Non-pigmented ciliary epithelial cell (primary cell): ENCODE measurements at places on chromosomes 13 and 19.

- no peak for DNase-seq
Observed at GRCh38 chr19:33503030-33503429, 18.6 kb downstream of the PEPD start.

- DNase-seq, result no peak
Observed at GRCh38 chr13:35796623-35797022, 320.1 kb upstream of the MAB21L1 start.

DNA sequence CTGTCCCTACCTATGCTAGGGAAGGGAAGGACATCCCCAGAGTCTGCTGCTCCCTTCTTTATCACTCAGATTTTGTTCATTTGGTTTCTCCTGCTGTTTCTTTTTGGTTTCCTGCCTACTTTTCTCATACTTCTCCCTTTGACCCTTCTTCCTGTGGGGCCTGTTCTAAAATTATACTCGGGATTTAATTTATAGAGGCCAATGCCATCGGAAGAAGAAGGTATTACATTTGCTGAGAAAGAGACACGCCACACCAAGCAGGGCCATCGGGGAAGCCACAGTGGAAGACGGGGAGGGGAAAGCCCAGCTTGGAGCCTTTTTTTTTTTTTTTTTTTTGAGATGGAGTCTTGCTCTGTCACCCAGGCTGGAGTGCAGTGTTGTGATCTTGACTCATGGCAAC, 46.8 kb upstream of the FARP1 start:
- DNase-seq, result no peak

- no peak for DNase-seq
Observed at GRCh38 chr13:62598708-62599107, 1183.1 kb upstream of the PCDH20 start.

DNA sequence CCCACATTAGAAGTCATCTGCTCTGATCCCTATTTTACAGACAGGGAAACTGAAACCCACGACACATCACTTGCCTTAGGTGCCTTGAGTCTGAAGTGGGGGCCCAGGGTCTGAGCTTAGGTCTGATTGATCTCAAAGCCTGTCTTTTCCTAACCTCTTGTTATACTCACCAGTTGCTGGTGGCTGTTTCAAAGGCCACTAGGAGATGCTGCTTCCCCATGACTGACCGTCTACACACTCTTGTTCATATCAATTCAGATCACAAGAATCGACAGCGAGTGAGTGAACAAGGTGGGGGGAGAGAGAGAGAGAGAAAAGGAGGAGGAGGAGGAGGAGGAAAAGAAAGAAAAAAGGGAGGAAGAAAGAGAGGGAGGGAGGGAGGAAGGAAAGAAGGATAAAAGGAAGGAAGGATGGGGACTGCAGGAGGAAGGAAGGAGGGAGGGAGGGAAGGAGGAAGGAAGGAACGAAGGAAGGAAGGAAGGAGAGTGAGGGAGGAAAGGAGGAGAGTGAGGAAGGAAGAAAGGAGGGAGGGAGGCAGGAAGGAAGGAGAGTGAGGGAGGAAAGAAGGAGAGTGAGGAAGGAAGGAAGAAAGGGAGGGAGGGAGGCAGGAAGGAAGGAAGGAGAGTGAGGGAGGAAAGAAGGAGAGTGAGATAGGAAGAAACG, 3.3 kb downstream of the OR10H1 start:
- no peak for DNase-seq

- no peak for DNase-seq
Observed at GRCh38 chr13:80011448-80012212, 329.3 kb downstream of the SPRY2 start.

- DNase-seq, result no peak
Observed at GRCh38 chr13:37118016-37118415, 12.6 kb upstream of the CSNK1A1L start.

DNA sequence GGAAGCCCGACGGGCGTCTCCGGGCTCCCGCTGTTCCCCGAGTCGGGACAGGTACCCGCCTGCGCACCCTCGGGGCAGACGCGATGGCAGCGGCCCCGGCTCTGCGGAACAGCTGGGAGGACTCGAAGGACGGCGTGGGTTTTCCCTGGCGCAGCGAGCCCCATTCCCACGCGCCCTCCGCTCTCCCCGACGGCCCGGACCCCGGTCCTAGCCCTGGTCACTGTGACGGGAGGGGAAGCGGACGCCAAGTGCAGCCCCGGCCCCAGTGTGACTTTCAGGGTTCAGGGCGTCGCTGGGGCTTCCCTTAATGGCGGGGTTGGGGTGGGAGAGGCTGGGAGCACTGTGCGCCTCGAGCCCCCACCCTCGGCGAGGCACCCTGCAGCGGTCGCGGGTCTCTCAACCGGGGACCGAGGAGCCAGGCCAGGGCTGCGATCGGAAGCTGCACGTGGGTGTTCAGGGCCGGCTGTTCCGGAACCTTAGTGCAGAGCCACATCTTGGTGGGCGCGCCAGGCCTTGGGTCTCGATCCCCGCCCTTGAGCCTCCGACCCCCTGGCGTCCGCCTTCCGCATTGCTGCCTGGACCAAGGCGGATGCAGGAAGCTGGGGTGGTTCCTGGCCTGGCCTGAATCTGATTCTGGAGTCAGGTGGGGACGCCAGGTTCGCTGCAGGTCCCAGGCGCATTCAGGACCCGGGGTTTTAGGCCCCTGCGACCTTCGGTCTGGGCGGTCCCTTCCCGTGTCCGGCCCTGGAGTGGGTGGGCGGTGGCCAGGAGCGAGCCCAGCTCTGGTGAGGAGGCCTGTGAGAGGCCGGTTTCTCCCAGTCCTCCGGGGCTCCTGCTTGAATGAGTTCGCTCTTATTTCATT, 3.5 kb downstream of the LGALS7B start:
- no peak for DNase-seq

- no peak for DNase-seq
Observed at GRCh38 chr13:97967948-97968347, 14.5 kb downstream of the IPO5 start.

- no peak for DNase-seq
Observed at GRCh38 chr19:30277941-30278881, 94.0 kb upstream of the ZNF536 start.

DNA sequence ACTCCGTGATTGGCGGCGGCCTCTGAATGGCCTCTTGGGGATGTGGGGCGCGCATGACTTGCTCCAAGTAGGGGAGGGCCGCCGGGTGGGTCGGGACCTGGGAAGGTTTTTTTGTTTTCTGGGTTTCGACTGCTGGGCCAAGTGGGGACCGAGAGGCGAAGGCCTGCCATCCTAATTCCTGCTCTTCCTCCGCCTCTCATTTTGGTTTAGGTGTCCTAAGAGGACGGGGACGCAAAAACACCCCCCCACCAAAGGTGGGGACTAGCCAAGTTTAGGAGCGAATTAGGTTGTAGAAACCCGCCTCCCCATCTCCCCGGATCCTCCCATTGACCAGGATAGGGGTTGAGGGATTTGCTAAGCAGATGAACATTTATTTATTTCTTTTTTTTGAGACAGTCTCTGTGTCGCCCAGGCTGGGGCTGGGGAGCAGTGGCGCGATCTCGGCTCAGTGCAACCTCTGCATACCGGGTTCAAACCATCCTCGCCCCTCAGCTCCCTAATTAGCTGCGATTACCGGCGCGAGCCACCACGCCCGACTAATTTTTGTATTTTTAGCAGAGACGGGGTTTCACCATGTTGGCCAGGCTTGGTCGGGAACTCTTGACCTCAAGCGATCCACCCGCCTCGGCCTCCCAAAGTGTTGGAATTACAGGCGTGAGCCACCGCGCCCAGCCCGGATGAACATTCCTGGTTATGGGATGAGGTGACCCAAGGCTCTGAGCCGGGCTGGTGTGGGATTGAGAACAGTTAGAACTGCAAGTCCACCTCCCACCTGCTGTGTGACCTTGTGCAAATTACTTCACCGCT, 838 bp downstream of the PPP2R1A start:
- DNase-seq, result no peak

GRCh38 chr19:29526730-29527499, 1.1 kb downstream of the VSTM2B start:
- no peak for DNase-seq

DNA sequence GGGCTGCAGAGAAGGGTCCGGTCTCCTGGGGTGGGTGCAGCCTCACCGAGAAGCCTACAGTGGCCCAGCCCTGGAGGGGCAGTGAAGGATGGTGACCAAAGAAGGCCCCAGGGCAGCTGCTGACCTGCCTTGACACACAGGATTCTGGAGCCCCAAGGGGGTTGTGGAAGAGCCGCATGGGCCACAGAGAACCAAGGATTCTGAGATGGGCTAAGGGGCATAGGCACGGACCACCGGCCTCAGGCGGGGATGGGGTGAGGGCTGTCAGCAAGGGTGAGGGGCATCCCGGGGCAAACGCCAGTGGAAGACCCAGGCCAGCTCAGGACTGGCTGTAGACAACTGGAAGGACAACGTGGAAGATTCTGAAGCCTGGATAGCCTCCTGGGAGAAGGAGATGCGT, 151.6 kb downstream of the TEX29 start:
- no peak for DNase-seq

- no peak for DNase-seq
Observed at GRCh38 chr19:5916181-5916708, 2.2 kb downstream of the CAPS start.

DNA sequence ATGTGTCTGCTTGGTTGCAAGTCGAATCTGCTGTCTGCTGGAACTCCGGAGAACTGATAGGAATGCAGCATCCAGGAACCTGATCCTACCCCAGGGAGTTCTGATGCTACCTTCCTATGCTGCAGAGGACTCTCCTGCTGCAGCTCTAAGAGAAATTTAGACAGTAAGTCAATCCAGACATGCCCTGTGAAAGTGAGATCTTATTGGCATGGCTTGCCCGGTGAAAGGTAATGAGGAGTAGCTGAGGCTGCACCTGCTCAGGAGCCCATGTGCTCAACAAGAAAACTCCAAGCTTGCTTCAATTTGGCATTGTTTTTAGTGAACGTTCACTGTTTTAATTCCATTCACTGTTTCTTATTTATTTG, 217.3 kb upstream of the SERP2 start:
- no peak for DNase-seq

DNA sequence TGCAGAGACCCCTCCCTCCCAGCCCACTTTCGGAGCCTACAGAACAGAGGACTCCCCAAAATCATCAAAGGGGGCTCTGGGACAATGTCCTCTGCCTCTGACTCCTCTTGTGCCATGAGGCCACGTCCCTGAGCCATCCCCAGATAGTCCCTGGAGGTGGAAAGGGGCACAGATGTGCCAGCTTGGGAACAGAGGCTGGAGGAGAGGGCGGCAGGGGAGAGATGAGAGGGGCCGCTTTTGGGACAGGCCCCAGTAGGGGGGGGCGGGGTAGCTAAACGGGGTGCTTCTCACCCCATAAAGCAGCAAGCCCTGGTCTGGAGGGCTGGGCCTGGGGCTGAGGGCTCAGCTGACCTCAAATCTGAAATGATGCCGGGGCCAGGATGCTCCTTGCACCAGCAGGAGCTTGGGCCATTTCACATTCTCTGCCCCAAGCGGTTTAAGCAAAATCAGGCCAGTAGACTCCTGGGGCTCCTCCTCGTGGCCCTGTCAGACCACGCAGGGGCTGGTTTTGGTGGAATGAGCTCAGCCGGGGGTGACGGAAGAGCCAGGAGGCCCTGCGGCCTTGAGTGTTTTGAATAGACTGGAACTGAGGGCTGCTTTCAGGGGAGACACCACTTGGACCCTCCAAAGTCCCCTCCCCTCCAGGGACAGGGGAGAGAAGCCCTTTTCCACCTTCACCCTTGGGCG, 27.1 kb downstream of the ONECUT3 start:
- DNase-seq, result no peak

DNA sequence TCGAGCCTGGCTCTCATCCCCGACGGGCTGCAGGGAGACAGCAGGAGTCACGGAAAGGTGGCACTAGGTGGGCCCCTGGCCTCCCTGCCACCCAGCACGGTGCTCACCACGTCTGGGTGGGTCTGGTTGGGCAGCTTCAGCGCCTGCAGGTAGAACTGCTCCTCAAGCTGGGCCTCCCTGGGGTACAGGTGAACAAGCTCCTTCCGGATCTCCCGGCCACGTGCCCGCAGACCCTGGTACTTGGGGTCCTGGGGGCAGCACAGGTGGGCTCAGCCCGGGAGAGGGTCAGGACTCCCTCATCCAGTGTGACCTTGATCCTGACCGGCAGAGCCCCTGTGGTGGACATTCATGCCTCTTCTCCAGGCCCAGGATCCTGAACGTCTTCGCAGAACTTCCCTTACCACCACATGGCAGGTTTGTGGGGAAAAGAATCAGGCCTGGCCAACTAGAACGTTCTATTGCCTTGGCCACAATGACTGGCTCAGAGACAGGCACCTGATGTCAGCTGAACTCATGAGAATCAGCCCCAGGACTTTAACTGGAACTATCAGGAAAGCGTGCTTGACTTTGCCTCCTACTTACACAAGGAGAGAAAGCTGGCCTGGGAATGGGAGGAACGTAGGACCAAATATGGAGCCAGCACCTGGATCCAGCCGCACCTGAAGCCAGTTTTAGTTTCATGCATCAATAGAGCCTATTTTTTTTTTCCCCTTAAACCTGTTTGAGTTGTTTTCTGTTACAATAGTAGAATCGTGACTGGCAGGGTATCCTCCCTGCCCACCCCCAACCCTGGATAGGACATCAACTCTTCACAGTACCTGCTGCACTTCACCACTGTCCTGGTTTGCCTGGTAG, 8.9 kb downstream of the SARS2 start:
- no peak for DNase-seq

DNA sequence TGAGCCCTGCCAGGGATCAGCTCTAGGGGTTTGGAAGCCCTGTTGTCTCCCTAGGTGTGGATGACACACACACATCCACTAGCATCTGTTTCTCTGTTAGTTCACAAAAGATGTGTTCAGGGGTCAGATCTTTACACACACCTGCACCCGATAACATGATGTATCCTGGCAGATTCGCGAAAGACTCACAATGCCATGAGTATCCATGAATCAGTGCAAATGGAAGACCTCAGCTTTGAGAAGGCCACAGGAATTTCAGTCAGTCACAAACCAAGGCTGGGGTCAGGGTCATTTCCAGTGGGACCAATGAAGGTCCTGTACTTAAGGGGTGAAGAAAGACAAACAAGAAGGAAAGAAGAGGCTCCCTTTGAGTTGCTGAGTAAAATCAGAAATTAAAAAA, 898.2 kb downstream of the UQCRFS1 start:
- DNase-seq, result no peak

DNA sequence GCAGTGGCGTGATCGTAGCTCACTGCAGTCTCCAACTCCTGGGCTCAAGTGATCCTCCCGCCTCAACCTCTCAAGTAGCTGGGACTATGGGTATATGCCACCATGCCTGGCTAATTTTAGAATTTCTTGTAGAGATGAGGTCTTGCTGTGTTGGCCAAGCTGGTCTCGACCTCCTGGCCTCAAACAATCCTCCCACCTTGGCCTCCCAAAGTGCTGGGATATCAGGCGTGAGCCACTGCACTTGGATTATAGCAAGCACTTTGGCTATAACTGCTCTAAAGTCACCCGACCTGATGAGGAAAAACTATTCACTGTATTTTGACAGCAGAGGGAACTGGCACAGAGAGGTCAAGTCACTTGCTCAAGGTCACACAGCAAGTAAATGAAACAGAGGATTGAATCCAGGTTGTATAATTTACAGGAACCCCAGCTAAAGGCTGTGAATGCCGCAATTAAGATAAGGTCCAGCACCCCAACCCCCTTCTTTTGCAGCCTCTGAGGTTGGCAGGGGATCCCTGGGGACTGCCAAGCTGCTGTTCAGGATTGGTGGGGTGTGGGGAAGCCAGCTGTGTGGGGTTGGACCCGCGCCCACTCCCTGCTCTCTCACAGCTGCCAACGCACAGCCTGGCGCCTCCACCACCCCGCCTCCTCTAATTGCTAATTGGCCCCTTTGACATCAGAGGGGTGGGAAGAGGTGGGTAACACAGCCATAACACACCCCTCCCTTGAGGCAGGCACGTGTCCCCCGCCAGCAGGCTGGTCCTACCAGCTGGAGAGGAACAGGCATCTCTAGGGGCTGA, 6.0 kb downstream of the TMIGD2 start:
- no peak for DNase-seq

GRCh38 chr13:96229356-96229755, 139.4 kb downstream of the HS6ST3 start:
- DNase-seq, result no peak
